ENCODE measurements at places on chromosomes 4 and X.
A peak's percentile ranks its signal among the peaks of the same experiment; 100 is the strongest.

DNA sequence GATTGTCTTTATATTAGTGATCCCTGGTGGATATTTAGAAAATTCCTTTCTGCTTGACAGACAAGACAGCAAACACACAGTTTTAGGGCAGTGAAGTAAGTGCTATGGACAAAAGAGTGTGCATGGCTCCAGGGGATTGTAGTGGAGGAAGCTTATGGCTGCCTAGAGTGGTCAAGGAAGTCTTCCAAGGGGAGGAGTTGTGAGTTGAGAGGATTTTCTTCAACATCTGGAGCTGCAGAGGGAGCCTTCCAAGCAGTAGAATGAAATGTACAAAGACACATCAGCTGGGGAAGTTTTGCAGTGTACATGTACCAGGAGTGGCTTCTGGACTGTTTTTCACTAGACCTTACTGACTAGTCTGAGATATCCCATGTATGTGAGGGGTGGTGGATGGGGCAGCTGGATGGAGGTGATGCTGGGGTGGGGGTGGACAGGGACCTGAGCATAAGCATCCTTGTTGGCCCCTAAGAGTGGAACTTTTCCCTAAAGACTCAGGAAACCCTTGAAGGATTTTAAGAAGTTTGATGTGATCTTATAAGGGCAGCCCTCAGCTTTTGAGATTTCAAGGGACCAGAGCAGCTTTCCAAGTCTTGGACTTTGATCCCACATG is 160.5 kb upstream of the TAPT1 start:
- no peak for DNase-seq

DNA sequence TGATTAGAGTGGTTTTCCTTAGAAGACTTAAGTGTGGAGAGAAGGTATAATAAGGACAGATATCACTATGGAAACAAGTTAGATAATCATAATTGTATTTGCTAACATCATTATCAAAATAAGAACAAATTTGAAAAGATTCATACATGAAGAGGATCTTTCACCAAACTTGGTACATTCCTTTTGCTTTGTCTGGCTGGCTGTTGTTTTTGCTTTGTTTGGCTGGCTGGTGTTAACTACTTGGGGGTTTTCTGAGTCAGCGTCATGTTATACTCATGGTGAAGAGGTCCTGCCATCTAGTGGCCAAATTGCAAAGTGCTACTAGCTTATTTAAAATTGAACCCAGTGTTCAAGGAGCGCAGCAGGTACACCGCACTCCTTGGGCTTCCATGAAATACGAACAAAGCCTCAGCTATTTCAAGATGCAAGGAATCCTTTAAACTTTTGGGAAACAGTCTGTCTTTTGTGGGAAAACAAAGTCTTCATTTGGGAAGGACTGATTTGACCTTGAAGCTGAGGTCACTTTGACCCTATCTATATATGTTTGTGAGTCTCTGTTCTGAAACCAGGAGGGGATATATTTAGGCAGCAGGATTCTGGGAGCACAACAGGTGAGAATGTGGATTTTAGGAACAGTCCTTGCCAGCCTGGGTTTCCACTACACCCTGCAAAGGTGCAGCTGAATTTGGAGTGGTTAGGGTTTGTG is 129.7 kb downstream of the PLS3 start:
- peak; percentile 1 for DNase-seq

DNA sequence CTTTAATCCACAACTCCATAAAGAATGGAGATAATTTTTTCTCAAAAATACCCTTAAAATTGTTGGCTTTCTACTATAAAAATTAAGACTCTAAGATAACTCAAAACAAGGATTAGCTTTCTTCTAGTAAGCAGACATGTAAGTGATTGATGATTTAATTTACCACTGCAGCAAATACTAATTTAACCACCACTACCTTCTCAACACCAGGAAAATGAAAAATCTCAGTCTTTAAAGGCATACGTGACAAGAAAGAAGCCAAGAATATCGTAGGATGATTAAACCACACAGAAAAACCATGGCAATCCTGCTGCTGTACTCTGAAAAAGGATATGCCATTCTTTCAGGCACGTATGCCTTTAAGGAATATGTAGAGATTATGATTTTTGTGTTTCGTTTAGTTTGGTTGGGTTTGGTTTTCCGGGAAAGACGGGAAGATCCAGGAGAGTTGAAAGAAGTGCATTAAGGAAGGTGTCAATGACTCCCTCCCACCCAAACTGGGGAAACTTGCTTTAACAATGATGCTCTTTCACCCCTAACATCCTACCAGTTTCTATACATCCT is 881 bp downstream of the LRCH2 start:
- no peak for DNase-seq

GRCh38 chr4:14434916-14435315 is 567.4 kb upstream of the CPEB2 start:
- DNase-seq: no peak

GRCh38 chr4:170030121-170030520 is 3.9 kb upstream of the MFAP3L start:
- DNase-seq: no peak

Data from stimulated activated CD8-positive, alpha-beta memory T cell treated with anti-CD3 and anti-CD28 coated beads, Interleukin-15, amount 100 ng/mL, for 1 hour (primary cell).